ENCODE measurements at places on chromosomes 2 and 18. TPM values are rescaled to one million over a fixed set of nuclear protein-coding genes. Genes with fewer than 3 reads are reported as not detected.

DNA sequence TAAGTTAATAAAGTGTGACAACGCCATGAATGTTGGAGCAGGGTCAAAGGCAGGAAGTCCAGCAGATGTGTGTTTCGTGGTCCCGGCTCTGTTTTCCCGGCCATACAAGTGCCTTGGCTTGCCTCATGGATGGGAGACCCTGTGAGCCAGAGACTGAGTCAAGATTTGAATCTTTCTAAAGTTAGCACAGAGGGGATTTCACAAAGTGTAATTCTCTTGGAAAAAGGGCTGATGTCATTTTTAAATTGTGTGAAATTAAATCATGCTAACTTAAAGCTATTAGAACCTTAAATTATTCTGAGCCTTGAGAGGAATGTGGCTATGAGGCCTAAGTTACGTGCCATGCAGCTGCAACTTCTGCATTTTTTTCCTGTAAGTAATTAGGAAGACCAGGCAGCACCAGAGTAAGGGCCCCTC lies 38.3 kb upstream of the RALBP1 start:
- DNase-seq: peak; percentile 84

Gene MATN3
- 1.1 TPM for polyA plus RNA-seq

DNA sequence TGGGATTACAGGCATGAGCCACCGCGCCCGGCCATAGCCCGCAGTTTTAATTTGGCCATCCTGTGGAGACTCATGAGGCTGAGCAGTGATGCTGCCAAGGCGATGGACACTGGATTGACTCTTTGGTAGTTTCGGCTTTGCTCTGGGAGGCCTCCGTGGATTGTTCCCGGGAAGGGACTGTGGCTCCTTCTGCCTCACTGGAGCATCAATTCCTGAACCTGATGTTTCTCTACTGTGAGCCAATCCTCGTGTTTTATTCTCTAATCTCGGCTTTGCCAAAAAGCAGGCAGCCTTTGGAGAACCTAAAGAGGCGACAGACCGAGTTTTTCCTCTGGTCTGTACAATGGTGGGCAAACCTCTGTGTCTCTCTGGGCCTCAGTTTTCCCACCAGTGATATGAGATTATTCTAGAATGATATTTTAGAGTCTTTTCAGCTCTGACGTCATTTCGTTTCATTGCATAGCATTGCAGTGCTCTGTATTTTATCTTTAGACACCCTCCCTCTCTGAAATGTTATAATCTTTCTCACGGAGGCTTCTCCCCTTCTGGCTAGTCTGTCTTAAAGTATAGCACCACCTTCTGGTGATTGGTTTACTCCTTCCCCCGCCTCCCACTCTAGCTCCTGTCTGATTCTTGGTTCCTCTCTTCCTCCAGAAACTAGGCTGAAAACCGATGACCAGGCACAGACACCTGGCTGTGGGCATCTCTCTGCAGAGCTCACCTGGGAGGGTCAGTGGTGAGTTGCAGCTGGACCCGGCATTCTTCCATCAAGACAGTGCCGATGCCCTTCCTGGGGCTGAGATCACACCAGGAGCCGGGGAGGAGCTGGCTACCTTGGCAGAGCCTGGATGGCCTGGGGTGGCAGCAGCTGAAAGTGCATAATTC lies 341.3 kb downstream of the MYCN start:
- DNase-seq: peak; percentile 13

Gene POTEJ
- polyA plus RNA-seq: 0.06 TPM

- DNase-seq: no peak
Observed at GRCh38 chr2:44429034-44429433, 67.3 kb downstream of the CAMKMT start.

Gene GKN1
- 0.25 TPM for polyA plus RNA-seq

DNA sequence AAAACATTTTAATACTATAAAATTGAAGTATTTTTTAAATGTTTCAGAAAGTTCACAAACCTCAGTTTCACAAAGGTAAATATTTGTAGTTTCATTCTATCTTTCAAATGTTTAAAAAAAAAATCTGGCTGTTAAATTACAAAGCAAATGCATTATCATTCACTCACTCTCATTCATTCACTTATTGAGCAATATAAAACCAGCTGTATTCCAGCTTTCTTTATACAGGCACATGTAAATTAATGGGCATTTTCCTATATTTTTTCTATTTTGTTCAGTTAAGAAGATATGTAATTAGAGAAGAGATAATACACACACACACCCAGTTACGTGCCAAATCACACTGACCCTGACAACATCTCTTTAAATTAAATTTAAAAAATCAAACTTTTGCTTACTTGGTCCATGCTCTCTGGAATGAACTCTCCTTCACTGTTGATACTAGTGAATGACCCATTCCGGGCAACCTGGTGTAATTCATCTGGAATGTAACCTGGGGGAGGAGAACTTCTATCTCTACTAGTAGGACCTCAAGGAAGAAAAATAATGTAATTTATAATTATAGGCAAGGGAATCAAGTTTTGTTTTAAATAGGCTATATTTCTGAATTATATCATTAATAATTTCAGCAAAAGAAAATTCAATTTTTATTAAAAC lies 32.5 kb upstream of the ERCC3 start:
- DNase-seq: no peak

Measured in hindlimb muscle (tissue), 1 donor.